ENCODE measurements at places on chromosomes 4 and X. TPM values are rescaled to one million over a fixed set of nuclear protein-coding genes. Genes with fewer than 3 reads are reported as not detected.

DNA sequence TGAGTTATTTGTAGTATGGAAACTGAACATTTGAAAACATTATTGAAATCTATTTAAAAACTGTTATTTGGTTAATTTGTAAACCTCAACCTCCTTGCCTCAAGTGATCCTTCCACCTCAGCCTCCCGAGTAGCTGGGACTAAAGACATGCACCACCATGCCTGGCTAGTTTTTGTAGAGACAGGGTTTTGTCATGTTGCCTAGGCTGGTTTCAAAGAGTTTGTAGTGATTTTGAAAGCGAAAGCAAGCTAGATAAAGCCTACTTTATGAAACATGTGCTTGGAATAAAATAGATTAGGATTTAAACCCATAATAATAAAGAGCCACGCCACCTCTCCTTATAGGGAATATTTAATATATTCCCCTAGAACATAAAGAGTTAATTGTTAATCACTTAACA, 23.5 kb downstream of the ARSJ start:
- H3K4me1 ChIP-seq, result peaks cover 95% of the 10 kb centered on the region
- DNase-seq, result no peak
- peak overlapping the region; percentile 47 for H3K4me3 ChIP-seq
- H3K27ac ChIP-seq, result peak overlapping the region; percentile 50
- H3K27me3 ChIP-seq, result no peaks in the 10 kb centered on the region

- DNase-seq, result no peak
- H3K27ac ChIP-seq, result no peak overlapping the region
- H3K4me1 ChIP-seq, result peaks cover 12% of the 10 kb centered on the region
- no peak overlapping the region for H3K4me3 ChIP-seq
- no peaks in the 10 kb centered on the region for H3K36me3 ChIP-seq
- peaks cover 2% of the 10 kb centered on the region for H3K27me3 ChIP-seq
These were observed 37.9 kb downstream of the EREG start for GRCh38 chr4:74402692-74403456.

DNA sequence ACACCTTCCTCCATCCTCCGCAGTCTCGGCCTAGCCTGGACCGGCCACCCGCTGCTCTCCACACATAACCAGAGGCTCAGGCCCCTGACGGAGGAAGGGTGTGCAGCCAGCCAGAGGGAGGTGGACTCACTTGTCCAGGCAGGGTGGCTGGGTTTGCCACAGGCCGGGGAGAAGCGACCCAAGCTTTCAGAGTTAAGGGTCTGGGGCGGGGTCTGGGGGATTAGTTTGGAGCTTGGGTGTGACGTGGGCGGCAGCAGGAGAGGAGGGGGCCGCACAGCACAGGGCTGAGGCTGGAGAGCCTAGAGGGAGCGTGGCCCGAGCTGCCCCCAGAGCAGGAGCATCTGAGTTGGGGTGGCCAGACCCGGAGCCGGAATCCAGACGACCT, 22.4 kb upstream of the CPLX1 start:
- no peak overlapping the region for H3K4me3 ChIP-seq
- H3K36me3 ChIP-seq, result peaks cover 29% of the 10 kb centered on the region
- DNase-seq, result no peak
- H3K27ac ChIP-seq, result no peak overlapping the region

DNA sequence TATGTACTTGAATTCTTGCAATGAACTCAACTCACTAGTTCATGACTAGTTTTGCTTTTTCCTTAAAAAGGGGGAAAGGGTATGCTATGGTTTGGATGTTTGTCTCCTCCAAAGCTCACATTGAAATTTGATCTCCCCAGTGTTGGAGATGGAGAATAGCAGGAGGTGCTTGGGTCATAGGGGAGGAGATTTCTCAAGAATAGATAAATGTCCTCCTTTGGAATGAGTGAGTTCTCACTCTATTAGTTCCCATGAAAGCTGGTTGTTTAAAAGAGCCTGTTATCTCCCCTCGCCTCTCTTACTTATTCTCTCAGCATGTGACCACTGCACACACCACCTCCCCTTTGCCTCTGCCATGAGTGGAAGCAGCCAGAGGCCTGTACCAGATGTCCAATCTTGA, 109.4 kb upstream of the INTU start:
- no peak overlapping the region for H3K4me3 ChIP-seq
- H3K4me1 ChIP-seq, result no peaks in the 10 kb centered on the region
- no peaks in the 10 kb centered on the region for H3K27me3 ChIP-seq
- DNase-seq, result no peak
- H3K27ac ChIP-seq, result no peak overlapping the region

GRCh38 chr4:158678767-158679166, 6.7 kb downstream of the ETFDH start:
- H3K27me3 ChIP-seq, result no peaks in the 10 kb centered on the region
- H3K4me3 ChIP-seq, result no peak overlapping the region
- peaks cover 4% of the 10 kb centered on the region for H3K36me3 ChIP-seq
- DNase-seq, result no peak
- H3K4me1 ChIP-seq, result no peaks in the 10 kb centered on the region
- H3K27ac ChIP-seq, result no peak overlapping the region

GRCh38 chr4:830601-831482, 4.9 kb upstream of the CPLX1 start:
- H3K4me1 ChIP-seq, result no peaks in the 10 kb centered on the region
- H3K27ac ChIP-seq, result no peak overlapping the region
- peaks cover 17% of the 10 kb centered on the region for H3K27me3 ChIP-seq
- DNase-seq, result no peak

GRCh38 chr4:169311643-169312365, 41.0 kb upstream of the SH3RF1 start:
- H3K4me3 ChIP-seq, result no peak overlapping the region
- DNase-seq, result peak; percentile 38
- H3K27me3 ChIP-seq, result no peaks in the 10 kb centered on the region

DNA sequence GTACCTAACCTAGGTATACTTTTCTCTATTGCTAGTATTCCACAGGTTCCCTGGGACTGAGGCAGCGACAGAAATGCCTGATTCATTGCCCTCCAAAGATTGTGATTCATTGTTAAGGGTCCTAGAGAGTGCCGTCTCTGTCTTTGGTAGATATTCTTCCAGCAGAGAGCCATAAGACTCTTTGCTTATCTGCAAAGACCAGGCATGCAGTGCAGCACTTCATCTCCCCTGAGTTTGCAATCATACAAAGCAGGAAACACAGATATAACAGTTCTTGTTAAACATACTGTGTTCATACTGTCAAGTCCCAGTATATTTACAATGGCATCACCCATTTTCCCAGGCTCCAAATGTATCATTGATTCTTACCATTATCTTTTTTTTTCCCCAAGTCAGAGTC, 47.7 kb downstream of the KLF8 start:
- DNase-seq, result no peak
- H3K36me3 ChIP-seq, result no peaks in the 10 kb centered on the region
- H3K4me3 ChIP-seq, result no peak overlapping the region

DNA sequence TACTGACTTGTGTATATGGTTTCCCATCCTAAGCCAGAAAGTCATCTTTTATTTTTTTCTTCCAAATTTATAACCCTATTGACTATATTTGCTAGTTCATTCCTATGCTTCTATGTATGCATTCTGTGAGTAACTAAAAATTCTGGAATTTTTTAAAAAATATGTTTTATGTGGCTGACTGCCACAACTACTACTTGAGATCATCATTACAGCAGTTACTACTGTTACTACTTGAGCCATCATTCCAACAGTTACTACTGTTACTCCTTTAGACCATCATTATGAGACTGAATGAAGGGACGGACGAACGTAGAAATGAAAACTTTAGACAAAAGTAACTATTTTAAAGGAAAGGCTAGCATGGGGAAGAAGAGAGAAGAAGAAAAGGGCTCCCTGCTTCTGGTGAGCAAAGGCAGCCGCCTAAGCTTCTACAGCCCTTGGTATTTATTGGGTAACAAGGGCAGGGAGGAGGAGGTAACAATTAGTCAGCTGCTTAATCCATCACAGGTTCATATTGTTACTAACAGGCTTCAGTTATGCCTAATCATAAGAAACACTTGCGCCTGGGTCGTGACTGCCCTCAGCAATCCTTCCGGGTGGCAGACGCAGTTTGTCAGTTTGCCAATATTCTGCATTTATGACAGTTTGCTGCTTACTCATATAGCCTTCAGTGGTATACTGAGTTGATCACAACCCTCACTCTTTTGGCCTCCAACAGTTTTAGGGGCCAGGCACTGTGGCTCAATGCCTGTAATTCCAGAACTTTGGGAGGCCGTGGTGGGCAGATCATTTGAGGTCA, 80.4 kb downstream of the PDLIM5 start:
- peak; percentile 81 for DNase-seq
- H3K36me3 ChIP-seq, result peaks cover 27% of the 10 kb centered on the region
- H3K27me3 ChIP-seq, result no peaks in the 10 kb centered on the region
- H3K4me1 ChIP-seq, result peaks cover 91% of the 10 kb centered on the region
- H3K4me3 ChIP-seq, result peak overlapping the region; percentile 62

FRMPD3 gene
- 0.07 TPM for total RNA-seq

DNA sequence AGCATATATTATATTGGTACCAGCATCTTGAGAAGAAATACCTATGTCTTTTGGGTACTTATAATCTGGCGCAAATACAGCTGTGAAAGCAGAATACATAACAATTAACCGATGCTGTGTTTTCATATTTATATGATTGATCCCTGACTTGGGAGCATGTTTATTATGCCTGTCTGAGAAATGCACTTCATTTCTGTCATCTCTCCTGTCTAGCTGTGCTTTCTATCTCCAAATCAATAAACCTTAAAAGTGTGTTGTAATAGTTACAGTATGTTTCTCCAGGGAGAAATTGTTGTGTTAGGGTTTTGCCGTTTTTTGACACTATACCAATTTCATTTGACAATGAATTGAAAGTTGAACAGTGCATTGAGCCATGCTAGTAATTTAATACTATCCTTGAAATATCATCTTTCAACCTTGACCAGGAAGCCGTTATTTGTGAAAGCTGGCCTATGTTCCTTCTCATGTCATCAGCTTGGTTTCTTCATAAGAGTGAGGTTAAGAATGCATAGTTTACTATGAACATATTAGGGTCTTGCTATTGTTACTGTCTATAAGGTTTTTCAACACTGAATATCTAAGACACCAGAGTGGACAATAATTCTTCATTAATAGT, 206.2 kb upstream of the PCDH18 start:
- H3K36me3 ChIP-seq, result no peaks in the 10 kb centered on the region
- H3K27me3 ChIP-seq, result no peaks in the 10 kb centered on the region
- H3K4me3 ChIP-seq, result no peak overlapping the region
- H3K27ac ChIP-seq, result no peak overlapping the region
- no peak for DNase-seq

GRCh38 chrX:110846071-110846470, 50.5 kb upstream of the CHRDL1 start:
- H3K36me3 ChIP-seq, result no peaks in the 10 kb centered on the region
- H3K4me3 ChIP-seq, result peak overlapping the region; percentile 54
- peak; percentile 36 for DNase-seq
- H3K4me1 ChIP-seq, result peaks cover 24% of the 10 kb centered on the region

DNA sequence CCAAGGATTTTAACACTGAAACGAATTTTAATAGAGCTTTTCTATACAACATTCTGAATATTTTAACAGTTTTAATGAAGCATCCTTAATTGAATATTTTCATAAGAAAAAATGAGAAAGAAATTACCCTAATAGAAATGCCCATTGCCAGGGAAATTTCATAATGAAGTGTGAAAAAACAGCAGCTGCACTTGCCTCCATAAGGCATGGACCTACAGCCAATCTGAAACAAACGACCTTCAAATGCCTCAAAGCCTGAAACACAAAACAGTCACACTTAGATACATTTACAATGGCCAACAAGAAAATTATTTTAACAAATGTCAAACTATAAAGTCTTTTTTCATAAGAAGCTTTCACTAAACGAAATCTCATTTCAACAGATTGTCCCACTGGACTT, 74.4 kb downstream of the SLC9B1 start:
- no peaks in the 10 kb centered on the region for H3K36me3 ChIP-seq
- H3K27me3 ChIP-seq, result peaks cover 8% of the 10 kb centered on the region

SPON2 gene
- total RNA-seq, result 17.0 TPM

QDPR gene
- 48.3 TPM for total RNA-seq

- no peak overlapping the region for H3K27ac ChIP-seq
- H3K4me1 ChIP-seq, result peaks cover 59% of the 10 kb centered on the region
- no peak overlapping the region for H3K4me3 ChIP-seq
- no peak for DNase-seq
- H3K36me3 ChIP-seq, result peaks cover 14% of the 10 kb centered on the region
These were observed 12.6 kb downstream of the ADD1 start for GRCh38 chr4:2856266-2856665.

GRCh38 chrX:20547611-20548051, 280.9 kb upstream of the RPS6KA3 start:
- no peaks in the 10 kb centered on the region for H3K4me1 ChIP-seq
- DNase-seq, result peak; percentile 1
- H3K27ac ChIP-seq, result no peak overlapping the region
- H3K27me3 ChIP-seq, result no peaks in the 10 kb centered on the region

DNA sequence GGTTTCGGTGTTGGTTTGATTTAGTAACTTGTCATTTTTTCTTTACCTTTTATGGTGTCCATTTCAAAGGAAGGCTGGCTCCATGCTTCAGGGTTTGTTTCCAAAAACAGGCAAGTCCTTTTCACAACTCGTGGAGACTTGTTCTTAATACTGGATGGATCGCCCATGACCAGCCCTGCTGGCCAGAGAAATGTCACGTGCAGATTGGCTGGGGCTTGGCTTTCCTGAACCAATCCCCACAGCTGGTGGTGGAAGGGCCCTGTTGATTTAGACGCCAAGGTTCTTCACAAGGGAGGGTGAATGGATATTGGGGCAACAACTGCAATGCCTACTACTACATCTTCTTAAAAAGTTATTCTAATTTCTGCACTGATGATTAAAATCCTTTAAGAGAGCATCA, 92.6 kb downstream of the SHROOM3 start:
- no peak overlapping the region for H3K27ac ChIP-seq
- no peak overlapping the region for H3K4me3 ChIP-seq
- DNase-seq, result no peak
- no peaks in the 10 kb centered on the region for H3K36me3 ChIP-seq
- peaks cover 3% of the 10 kb centered on the region for H3K27me3 ChIP-seq
- 0 out of 2 replicates have a peak, but pooled peaks cover 6% of the 10 kb centered on the region for H3K4me1 ChIP-seq

TLR10 gene
- total RNA-seq, result not detected

- H3K4me1 ChIP-seq, result peaks cover 25% of the 10 kb centered on the region
- no peaks in the 10 kb centered on the region for H3K36me3 ChIP-seq
- H3K4me3 ChIP-seq, result no peak overlapping the region
- no peaks in the 10 kb centered on the region for H3K27me3 ChIP-seq
- DNase-seq, result no peak
These were observed 11.8 kb downstream of the SMIM14 start for GRCh38 chr4:39626913-39627312.

P2RY10 gene
- not detected for total RNA-seq

DNA sequence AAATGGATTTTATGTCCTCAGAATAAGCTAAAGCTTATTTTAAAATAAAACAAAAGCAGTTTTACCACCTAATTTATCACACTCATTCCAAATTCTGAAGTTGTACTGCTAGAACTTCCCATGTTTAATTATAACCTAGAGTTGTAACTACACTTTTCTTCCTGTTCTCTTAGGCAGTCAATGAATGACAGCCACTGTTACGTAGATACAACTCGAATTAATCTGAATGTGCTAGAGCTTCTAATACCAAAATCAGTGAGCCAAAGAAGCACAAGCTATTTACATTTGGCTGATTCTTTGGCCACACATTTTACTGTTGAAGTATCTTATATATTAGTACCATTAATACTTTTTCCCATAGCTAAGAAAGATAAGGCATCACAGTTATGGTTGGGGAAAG, 99.0 kb upstream of the FTHL17 start:
- no peaks in the 10 kb centered on the region for H3K27me3 ChIP-seq
- DNase-seq, result no peak
- H3K36me3 ChIP-seq, result peaks cover 8% of the 10 kb centered on the region
- H3K27ac ChIP-seq, result no peak overlapping the region
- peaks cover 10% of the 10 kb centered on the region for H3K4me1 ChIP-seq

SLC4A4 gene
- 25.3 TPM for total RNA-seq

Data from HFFc6 (cell line).